ENCODE measurements at places on chromosomes 5 and 9.

GRCh38 chr5:91449083-91449482 lies 66.0 kb upstream of the ARRDC3 start:
- DNase-seq: no peak

GRCh38 chr9:123488722-123489321 lies 132.8 kb downstream of the CRB2 start:
- no peak for DNase-seq

DNA sequence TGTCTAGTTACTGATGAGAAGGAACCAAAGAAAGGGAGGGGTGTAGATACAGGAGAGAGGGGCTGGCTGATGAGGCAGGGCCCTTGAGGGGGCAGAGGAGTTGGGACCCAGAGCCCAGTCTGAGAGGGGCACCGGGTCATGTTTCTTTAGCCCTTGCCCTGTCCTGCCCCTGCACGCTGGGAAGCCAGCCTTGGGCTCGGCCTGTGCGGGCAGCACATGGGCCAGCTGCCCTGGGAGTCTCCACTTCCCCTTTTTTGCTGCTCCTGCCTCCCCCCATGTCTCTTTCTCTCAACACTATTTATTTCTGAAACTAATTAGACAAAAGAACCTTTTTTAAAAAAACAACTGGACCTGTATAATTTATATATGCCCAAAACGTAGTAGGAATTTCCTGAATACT lies 20.5 kb downstream of the MVB12B start:
- DNase-seq: no peak

DNA sequence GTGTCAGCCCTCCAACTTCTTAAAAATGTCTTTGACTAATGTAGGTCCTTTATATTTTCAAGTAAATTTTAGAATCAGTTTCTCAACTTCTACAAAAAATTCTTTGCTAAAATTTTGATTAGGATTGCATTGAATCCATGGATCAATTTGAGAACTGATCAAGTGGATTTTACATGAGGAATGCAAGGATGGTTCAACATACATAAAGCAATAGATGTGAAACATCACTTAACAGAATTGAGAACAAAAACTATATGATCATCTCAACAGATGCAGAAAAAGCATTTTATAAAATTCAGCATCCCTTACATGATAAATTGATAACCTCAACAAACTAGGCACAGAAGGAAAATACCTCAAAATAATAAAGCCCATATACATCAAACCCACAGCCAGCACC lies 190.8 kb downstream of the AUH start:
- DNase-seq: no peak

DNA sequence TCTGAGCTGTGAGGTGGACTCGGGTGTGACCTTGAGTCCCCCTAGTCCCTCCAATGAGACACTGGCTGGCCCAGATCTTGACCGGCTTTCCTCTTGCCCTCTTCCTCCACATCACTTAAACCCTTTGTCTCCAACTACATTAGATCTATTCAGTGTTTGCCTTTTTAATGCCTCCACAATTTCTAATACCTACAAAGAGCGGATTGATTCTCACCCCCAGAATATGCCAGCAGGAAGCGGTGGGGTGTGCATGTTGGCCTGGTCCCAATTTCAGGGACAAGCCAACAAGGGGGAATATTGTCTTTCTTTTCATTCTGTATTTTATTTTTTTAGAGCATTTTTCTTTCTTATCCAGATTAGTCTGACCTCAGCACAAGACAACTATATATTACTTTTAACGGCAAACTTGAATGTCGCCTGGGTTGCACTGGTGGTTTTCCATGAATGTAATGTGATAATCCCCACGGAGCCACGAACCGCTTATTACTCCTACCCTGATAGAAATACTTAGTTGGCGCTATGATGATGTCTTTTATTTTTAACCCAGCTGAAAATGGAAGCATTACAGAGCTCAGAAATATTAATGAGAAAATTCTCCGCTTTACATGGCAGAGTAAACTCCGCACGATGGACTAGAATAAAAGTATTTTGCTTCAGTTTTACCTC lies 68.5 kb upstream of the MYO10 start:
- no peak for DNase-seq

DNA sequence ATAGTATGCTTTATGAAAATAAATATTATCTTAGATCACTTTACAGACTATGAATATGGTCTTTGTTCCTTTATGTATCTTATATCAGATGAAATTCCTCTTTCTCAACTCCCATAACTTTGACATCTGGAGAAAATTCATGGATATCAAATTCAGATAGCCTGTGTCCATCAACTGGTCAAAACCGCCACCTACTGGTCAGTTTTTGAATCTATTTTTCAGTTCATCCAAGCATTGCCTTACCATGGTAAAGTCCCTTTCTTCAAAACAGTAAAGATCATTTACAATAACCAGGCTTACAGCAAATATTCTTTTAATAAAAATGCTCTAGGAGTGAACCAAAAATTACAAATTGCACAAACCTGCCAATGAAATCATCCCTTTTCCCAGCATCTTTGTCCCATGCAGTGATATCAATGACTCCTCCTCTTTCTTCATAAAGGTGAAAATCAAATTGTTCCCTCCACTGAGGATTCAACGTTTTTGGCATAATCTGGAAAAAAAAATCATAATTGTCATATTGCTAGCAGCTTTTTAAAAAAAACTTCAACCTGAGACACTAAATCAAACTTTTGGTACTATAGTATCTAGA lies 290.5 kb downstream of the SLF1 start:
- DNase-seq: peak; percentile 14

- DNase-seq: no peak
Observed at GRCh38 chr9:93300585-93301081, 116.7 kb downstream of the WNK2 start.

- DNase-seq: no peak
Observed at GRCh38 chr5:179783128-179783527, 10.7 kb upstream of the LTC4S start.

- peak; percentile 10 for DNase-seq
Observed at GRCh38 chr9:8428389-8428788, 628.8 kb upstream of the DMAC1 start.

GRCh38 chr5:159735749-159736660 lies 180.3 kb upstream of the ADRA1B start:
- DNase-seq: no peak

DNA sequence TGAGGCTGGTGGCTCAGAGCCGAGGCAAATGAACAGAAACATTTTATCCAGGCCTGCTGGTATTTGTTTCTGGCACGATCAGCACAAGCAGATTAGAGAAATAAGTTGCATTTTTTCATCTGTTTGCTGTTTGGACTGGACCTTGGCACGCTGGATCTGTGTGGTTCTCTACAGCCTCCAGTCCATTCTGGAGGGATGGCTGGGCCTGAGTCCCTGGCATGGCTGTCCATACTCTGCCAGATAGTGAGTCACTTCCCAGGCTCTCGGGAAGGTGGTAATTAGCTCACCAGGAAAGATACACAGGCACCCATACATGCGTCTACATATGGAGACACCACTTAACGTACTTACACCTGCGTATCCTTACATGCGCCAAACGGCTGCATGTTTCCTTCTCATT lies 78.6 kb downstream of the SPRY4 start:
- no peak for DNase-seq

GRCh38 chr5:72383280-72383679 lies 63.1 kb downstream of the PTCD2 start:
- DNase-seq: no peak

GRCh38 chr5:150026682-150027172 lies 26.2 kb downstream of the HMGXB3 start:
- DNase-seq: no peak

- DNase-seq: no peak
Observed at GRCh38 chr5:169299191-169299662, 1.7 kb downstream of the SLIT3 start.

DNA sequence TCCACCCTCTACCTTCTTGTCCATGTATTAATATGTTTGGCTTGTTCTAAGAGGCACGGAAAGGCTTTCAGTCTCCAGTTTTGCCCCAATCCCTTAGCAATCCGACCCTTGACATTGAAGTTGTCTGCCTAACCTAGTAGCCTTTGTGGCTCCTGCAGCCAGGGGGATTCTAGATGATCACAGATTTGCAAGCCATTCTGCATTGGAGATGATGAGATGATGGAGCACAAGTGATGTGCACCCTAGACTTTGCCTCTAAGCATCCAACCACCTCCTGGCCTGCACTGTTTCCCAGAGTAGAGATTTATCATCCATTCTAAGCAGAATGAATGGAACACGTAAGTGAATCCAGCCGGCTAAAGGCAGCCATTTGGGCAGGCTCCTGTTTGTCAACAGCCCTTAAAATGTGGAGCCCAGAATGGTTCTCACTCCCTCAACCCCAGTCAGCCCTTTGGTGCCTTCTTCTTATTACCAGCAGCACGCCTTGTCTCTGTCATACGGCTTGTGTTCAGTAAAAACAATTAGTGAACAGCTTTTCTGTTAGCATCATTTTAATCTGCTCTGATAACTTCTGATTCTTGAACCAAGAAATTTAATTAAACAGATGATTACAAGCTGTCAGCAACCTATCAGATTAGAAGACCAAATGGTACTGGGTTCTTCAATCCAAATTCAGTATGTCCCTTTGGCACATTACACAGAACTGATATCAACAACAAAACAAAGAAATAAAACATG lies 5.7 kb upstream of the TRAF1 start:
- no peak for DNase-seq

DNA sequence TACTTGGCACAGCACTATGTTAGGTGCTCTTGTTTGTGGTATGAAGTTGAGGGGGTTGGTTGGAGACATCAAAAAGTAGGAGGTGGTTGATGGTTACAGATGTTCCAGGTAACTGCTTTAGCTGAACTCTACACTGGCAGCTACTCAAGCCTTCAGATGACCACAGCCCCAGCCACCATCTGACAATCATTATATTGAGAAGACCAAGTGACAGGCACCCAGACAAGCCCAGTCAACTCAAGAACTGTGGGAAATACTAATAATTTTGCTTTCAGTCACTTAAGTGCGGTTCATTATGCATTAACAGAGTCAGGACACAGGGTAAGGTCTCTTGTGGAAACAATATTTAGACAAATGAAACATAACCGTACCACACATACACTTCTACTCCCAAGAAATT lies 38.9 kb upstream of the SLIT3 start:
- no peak for DNase-seq

DNA sequence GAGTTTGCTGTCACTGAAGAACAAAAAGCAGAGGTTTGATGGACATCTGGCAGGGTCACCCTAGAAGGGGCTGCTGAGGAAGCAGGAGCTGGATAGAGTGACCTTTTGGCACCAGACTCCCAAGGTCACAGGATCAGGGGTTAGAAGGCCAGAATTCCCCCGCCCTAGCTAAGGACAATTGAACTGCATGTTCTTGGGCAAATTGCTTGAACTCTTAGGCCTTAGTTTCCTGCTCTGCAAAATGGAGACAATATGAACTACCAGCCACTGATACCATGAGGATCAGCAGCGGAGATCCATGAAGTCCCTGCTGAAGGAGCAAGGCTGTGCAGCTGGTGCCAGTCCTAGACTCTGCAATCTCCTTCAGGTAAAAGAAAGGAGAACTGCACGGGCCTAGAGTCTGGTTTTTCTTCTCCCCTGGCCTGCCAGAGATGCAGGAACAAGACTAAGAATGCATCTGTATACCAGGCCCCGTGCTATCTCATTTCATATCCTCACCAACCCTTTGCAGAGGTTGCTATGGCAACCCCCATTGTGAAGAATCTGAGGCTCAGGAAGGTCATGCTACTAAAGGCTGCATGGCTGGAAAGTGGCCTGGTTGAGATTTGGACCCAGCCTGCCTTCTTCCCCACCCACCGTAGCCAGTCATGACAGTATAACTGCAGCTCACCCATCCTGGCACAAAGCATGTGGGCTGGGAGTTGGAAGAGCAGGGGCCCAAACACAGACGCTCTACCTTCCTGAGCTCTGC lies 33.7 kb downstream of the CAMK2A start:
- no peak for DNase-seq

DNA sequence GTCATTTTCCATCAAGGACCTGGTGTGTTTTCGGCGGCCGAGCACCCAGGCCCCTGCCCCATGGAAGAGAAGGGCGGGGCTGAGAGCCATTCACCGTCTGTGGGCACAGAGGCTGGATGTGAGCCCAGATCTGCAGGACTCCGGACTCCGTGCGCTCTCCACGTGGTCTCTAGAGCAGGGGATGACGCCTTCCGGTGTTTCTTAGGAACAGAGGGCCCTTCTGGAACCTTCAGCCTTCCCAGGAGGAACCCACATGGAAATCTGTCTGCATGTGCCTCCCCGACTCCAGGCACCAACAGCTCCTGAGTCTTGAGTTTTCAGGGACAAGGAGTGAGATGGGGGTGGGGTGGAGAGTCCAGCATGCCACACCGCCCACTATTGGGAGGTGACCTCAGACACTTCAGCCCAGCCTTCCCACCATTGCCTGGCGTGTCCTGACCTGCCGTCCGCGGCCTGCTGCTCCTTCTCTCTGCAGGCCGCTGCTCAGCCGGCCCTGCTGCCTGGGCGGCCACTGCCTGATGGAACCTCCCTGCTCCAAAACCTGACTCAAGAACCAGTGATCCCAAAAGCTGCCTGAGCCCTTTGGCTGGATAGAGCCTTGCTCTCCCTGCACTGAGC lies 2.4 kb upstream of the RXRA start:
- no peak for DNase-seq

DNA sequence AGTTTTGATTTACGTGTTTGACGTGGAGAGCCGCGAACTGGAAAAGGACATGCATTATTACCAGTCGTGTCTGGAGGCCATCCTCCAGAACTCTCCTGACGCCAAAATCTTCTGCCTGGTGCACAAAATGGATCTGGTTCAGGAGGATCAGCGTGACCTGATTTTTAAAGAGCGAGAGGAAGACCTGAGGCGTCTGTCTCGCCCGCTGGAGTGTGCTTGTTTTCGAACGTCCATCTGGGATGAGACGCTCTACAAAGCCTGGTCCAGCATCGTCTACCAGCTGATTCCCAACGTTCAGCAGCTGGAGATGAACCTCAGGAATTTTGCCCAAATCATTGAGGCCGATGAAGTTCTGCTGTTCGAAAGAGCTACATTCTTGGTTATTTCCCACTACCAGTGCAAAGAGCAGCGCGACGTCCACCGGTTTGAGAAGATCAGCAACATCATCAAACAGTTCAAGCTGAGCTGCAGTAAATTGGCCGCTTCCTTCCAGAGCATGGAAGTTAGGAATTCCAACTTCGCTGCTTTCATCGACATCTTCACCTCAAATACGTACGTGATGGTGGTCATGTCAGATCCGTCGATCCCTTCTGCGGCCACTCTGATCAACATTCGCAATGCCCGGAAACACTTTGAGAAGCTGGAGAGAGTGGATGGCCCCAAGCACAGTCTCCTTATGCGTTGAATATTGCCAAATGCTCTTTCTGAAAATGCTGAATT lies 850 bp downstream of the RRAGA start:
- no peak for DNase-seq

GRCh38 chr5:87266914-87267573 lies 639 bp upstream of the RASA1 start:
- DNase-seq: no peak

- no peak for DNase-seq
Observed at GRCh38 chr5:110625376-110625999, 101.0 kb downstream of the TMEM232 start.

- DNase-seq: no peak
Observed at GRCh38 chr9:129454467-129455067, 166.3 kb downstream of the C9orf50 start.

GRCh38 chr5:52784737-52785136 lies 3.0 kb upstream of the ITGA1 start:
- DNase-seq: no peak

Data from CD4-positive, alpha-beta T cell treated with Interleukin-15 for 4 hours (primary cell).